CD4-positive, alpha-beta memory T cell (primary cell): ENCODE measurements at places on chromosomes 2 and 18.

- no peak for DNase-seq
Measured at GRCh38 chr18:11506856-11507255, 102.5 kb upstream of the SLC35G4 start.

DNA sequence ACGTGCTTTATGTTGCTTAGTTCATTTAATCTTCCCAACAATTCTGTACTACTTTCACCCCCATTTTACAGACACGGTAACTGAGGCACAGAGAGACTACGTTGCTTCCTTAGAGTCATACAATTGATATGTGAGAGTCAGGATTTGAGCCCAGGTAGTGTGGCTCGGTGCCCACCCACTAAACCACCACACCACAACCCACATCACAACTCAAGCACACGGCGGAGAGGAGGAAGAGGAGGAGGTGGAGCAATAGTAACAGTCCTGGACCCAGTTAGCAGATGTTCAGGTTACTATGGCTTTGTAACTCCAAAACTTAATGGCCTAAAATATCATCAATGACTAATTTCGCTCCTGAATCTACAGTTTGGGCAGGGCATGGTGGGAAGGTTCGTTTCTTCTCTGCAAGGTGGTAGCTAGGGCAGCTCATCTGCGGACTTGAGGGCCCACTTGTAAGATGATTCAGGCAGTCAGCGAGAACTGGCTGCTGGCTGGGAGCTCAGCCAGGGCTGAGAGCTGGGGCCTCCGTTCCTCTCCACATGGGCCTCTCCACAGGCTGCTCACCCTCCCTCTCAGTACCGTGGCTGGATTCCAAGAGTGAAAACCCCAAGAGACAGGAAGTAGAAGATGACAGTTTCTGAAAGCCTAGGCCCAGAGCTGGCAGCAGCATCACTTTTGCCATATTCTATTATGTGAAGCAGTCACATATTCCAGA lies 167.1 kb downstream of the ZFP36L2 start:
- peak; percentile 62 for DNase-seq

GRCh38 chr18:80246445-80247392 lies 595 bp downstream of the PARD6G start:
- DNase-seq = no peak

DNA sequence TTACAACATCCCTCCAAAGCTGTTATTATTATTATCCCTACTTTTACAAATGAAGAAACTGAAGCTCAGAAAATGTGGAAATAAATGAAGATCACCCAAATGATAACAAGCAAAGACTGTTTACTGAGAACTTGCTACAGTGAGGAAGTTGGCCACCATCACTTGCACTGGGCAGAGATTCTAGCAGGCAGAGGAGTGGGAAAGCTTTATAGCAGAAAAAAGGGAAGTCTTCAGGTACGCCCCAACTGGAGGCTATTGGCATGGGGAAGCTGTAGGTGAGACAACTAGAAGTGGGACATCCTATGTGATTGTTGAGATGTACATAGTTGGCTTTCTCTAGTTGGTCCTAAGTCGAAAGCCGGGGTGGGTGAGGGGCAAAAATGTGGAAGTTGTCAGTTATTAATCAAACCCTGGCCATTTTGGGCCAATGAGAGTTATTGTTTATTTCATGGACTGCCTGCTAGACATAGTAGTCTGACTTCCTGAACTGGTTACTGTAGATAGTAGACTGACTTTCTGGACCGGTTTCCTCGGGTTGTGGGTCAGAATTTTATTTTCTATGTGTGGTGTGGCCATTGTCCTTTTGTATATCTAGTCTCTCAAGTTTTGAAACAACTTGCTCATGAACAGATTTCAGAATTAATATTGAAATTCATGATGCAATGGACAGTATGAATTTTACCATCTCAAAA lies 40.2 kb upstream of the STAT4 start:
- no peak for DNase-seq
